D341Med (cell line): ENCODE measurements at places on chromosomes 2 and 18.

DNA sequence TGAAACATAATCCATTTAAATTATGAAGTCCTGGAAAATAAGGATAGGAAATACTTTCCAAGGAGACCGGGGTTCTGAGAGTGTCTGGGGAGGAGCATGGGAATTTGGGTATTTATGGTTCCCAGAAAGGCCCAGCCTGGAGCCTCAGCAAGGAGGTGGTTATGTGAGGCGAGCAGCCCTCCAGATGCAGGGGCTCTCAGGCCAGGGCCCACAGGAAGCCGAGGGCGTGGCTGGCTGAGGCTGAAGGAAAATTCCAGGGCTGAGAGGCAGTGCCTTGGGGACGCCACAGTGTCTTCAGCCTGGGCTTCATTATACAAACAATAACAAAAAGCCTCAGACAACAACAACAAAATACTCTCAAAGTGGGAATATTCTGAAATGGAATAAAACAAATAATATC, 86.9 kb upstream of the SERPINE2 start:
- DNase-seq = no peak

DNA sequence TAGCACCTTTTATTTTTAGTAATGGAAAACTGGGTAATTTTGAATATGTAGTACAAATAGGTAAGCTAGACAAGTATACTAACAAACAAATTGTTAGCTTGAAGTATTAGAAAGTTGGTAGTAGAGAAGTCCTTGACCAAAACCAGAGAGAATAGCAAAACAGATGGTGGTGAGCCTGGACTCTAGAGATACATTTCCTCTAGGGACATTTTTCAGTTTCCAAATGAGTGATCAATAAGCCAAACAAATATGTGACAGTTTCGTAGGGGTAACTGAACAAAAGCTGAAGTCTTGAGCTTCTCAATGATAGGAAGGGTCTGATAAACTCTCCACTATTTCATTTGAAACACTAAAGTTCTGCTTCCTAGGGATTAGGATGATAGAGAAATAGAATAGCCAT, 692.0 kb upstream of the FAM98A start:
- no peak for DNase-seq

DNA sequence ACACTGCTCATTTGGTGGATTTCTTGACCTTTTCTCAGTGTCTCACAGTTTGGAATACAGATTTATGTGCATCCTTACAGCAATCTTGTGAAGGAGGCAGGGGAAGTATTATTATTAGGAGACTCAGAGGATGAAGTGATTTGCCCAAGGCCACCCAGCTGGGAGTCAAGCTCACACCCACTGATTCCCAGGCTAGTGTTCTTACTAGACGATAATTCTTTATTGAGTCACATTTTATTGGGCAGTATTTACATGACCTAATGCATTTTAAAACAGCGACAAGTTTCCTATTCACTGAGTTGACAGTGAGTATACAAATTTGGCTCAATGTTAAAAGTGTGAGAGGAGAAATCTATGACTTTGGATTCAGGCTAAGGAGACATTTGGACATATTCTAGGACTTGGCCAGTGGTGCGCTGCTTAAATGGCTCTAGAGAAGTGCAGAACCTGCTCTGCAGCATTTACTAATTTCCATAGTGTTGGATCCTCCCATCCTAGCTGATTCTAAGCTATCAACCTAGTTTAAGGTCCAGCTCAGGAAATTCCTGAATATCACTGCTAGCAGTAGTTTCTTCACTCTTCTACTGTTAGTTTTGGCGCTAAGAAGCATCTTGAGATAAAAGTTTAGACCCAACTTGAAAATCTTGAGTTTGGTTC, 199.3 kb downstream of the MTX2 start:
- no peak for DNase-seq

GRCh38 chr2:120368086-120368485, 22.1 kb downstream of the INHBB start:
- DNase-seq = no peak

GRCh38 chr2:227616631-227617030, 667 bp upstream of the SCYGR4 start:
- DNase-seq = no peak

DNA sequence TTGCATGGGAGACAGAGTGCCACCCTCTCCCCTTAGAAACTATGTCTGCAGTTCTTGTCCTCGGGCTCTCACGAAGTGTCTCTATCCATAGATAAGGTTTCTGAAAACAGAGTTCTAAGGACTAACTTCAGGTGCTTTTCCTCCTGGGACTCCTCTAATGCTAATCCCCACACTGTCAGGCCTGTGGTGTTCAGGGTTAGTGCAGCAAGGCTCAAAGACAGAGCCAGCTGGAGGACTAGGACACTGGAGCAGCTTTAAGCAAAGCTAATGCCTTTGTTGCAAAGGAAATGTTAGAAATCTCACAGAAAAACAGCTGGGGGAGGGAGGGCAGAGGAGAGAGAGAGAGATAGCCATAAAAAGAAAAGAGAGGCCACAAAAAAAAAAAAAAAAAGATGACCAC, 824.0 kb upstream of the FSHR start:
- DNase-seq = peak; percentile 55

GRCh38 chr2:69483696-69484095, 46.5 kb upstream of the NFU1 start:
- no peak for DNase-seq

GRCh38 chr2:108613261-108614042, 79.2 kb downstream of the LIMS1 start:
- no peak for DNase-seq

- no peak for DNase-seq
These were observed 146.6 kb downstream of the HAUS1 start for GRCh38 chr18:46250812-46251173.

DNA sequence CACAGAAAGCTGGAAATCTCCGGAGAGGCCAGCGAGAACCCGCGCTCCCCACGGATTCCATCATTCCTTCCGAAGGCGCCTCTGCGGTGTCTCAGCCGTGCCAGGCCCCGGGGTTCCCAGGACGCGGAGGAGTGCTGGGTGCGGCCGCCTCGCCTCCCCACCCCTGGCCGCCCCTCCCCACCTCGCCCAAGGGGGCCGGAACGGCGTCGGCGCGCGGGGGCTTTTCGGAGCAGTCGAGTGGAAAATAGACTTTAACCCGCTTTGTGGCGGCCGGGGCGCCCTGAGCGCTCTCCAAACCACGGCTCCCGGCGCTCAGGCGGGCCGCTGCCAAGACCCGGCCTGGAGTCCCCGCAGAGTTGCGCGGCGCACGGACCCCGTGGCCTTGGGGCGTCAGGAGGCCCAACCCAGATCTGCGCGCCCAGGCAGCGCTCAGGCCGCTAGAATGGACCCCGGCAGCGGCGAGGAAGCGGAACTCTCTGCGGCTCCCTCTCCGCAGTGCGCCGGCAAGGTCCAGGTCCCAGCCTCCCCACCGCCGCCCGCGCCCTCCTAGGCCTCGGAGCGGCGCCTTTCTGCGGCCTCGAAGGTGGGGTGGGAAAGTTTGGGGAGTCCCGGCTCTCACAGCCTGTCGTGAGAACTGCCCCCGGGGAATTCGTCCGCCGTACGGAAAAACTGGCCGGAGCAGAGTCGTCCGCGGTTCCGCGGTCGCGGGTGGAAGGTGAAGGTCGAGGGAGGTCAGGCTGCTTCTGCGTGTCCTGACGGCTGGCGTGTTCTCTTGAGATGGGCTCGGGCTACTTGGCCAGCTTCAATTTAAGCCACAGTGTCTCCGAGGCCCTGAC, 1.2 kb upstream of the EMX1 start:
- DNase-seq = peak; percentile 85

DNA sequence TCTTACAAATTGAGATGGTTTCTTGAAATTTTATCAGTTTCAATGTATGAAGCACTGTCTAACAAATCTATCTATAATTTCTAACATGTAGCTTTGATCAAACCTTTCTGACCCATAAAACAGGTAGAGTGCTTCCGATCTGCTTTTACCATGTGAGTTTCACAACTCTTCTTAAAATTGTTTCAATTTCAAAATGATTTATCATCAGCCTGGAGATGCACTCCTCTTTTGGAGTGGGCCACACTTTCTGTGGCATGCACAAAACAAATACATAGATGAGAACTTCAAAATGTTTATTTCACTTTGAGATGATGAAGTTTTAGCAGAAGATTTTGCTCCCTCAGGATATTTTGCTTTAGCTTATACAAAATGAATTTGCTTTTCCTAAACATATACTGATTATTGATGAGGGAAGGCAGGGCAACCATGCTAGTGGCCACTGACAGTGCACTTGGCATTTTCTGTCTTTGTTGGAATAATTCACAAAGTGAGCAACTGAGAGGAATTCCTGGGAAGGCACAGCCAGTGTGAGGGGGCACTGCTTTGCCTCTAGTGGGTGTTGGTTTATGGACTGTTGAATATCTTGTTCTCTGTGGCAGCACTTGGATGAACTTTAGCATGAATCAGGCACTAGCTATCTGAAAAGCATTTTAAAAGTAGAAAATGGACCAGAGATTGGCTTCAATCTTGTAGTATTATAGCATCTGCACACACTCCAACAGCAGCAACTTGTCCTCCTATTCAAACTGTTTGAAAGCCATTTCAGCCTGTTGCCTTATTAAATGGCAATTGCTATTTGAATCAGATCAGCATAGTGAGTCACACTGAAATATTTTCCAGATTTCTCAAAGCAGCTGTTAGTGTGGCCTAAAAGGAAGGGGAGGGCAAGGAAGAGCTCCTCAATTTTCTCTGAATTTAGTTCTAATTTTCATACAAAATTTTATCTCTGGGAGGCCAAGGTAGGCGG, 193.2 kb downstream of the CCDC85A start:
- DNase-seq = no peak

- no peak for DNase-seq
These were observed 76.2 kb upstream of the LRRTM1 start for GRCh38 chr2:80380736-80381135.

- no peak for DNase-seq
These were observed 2.8 kb downstream of the CLK1 start for GRCh38 chr2:200861617-200862155.

DNA sequence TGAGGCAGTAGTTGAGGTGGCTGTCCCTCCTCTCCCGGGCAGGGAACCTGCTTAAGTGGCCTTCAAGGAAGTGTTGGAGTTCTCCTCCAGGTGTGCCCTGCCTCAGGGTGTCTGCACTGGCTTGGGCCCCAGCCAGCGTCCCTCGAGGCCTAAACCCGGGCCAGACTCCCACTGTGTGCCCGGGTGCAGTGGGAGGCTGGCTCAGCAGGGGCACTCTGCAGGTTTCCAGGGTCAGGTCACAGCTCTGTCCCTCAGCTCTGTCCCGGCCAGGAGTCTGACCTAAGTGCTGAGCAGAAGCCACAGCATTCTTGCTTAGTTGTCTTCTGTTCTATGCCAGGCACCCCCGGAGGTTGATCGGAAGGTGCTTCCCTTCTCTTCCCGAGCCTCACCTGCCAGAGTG, 69.0 kb upstream of the OTOS start:
- no peak for DNase-seq

- DNase-seq = no peak
These were observed 70.7 kb downstream of the SPOPL start for GRCh38 chr2:138572318-138572717.

GRCh38 chr18:26614374-26614773, 66.0 kb upstream of the KCTD1 start:
- no peak for DNase-seq

- no peak for DNase-seq
These were observed 281.4 kb upstream of the ZEB2 start for GRCh38 chr2:144801325-144801724.

- DNase-seq = no peak
These were observed 30.4 kb downstream of the FARP2 start for GRCh38 chr2:241386519-241386918.

DNA sequence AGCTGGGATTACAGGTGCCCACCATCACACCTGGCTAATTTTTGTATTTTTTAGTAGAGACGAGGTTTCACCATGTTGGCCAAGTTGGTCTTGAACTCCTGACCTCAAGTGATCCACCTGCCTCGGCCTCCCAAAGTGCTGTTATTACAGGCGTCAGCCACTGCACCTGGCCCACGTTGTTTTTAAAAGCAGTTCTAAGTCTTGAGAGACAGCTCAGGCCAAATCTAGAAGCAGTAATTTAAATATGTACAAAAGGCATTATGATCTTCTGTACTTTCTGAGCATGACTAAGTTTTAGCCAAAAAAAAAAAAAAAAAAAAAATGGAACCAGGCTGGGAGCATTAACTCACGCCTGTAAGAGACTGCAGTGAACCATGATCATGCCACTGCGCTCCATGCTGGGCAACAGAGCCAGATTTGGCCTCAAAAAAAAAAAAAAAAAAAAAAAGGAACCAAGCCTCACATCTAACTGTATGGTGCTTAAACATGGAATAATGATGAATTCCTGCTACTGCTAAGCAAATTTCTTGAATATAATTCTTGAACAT, 4.0 kb downstream of the ABHD3 start:
- no peak for DNase-seq

- DNase-seq = no peak
These were observed 107.4 kb downstream of the EPC2 start for GRCh38 chr2:148751907-148752306.

DNA sequence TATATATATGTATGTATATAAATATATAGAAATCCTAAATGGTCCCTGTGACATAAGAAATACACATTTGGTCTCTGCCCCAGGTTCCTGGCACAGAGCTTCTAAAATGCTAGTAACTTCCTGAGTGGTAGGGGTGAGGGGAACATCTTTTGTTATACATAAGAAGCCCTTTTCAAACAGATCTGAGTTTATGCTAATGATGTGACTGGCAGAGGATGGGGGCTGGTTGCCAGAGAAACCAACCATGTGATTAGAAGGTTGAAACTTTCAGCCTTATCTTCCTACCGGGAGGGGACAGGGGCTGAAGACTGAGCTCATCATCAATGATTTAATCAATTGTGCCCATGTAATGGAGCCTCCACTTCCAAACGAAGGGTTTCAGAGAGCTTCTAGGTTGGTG, 16.3 kb downstream of the MFSD2B start:
- DNase-seq = no peak

DNA sequence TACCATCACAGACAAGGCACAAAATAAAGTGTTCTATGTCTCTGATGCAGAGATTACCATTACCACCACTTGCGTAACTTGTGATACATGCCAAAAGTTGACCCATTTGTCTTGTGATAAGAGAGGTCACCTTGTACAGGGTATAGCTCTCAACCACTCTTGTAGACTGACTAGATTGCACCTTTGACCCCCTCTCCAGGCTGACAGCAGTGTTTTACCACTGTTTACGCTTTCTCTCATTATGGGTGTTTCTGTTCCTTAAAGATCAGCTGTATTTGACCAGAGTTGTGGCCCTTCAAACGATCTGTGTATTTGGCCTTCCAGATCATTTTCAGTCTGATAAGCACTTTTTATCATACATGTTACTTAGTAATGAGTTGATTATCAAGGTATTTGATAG, 215.7 kb upstream of the HNMT start:
- DNase-seq = no peak

- DNase-seq = no peak
These were observed 121.8 kb upstream of the DNAJC10 start for GRCh38 chr2:182594286-182594685.

GRCh38 chr2:42971947-42972736, 179.8 kb upstream of the HAAO start:
- DNase-seq = no peak

GRCh38 chr18:38872342-38872741, 1306.7 kb upstream of the CELF4 start:
- DNase-seq = no peak

GRCh38 chr2:241535871-241536655, 22.5 kb upstream of the BOK start:
- DNase-seq = no peak

- no peak for DNase-seq
These were observed 73.9 kb downstream of the NEDD4L start for GRCh38 chr18:58117786-58118403.
